ENCODE measurements at places on chromosomes 16 and 17.

GRCh38 chr16:10067835-10068234, 114.4 kb downstream of the GRIN2A start:
- DNase-seq: no peak

DNA sequence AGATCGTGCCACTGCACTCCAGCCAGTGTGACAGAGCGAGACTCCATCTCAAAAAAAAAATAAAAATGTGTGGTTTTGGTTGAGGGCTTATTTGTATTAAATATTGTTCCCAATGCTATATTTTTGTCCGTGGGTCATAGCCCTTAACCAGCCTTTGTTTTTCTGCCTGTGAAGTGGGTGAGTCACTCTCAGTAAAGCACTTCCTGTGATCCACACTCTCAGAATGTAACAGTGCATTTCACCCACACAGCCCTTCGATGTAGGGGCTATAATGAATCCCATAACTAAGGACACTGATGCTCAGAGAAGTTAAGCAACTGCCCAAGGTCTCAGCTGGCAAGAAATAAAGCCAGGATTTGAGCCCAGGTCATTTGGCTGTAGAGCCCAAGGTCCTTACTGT, 34.7 kb upstream of the POLR3E start:
- DNase-seq: no peak

DNA sequence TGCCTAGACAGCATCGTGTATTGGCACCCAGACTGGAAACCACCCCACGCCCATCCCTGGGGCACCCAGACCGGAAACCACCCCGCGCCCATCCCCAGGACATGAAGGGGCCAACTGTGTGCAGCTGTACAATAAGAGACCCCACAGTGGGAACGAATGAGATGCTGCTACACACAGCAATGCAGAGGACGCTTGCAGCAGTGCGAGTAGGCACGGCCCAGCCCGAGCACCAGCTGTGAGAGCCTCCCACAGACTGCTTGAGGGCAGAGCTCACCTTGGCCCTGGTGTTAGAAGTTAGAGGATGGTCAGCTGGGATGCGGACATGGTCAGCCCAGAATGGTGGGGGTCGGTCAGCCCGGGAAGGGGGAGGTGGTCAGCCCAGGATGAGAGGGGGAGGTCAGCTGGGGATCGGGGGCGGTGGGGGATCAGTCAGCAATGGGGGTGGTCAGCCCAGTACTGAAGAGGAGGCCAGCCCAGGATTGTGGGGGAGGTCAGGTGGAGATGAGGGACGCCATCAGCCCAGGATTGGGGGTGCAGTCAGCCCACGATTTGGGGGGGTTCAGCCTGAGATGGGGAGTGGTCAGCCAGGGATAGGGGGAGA, 340.0 kb downstream of the C16orf95 start:
- DNase-seq: no peak

DNA sequence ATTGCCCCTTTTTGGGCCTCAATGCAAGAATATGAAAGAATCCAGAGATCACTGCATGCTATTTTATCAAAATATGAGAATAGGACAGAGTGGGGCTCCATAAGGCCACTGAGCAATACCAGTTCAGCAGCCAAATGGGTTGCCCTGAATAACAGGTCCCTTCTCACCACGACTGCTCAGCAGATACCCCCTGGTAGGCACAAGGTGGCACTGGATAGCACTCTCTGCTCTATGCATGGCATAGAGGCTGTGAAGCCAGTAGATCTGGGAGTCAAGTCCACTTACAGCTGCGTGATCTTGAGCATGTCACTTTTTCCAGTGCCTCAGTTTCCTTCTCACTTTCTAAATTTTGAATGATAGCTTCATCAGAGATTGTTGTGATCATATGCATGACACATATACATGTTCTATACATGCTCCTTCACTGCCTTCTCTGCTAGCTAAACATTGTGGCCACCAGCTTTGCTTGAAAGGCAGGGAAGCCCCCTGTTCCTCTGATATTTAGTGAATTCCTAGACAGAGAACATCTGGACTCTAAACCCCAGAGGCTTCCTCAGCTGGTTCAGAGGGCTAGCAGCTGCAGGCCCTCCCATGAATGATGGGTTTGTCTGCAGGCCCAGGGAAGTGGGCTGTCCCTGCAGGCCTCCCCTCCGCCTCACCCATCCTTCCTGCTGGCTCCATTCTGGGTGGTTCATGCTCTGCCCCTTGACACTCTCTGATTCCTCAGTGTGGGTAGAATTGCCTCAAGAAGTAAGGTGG, 84.9 kb upstream of the ASIC2 start:
- DNase-seq: no peak

DNA sequence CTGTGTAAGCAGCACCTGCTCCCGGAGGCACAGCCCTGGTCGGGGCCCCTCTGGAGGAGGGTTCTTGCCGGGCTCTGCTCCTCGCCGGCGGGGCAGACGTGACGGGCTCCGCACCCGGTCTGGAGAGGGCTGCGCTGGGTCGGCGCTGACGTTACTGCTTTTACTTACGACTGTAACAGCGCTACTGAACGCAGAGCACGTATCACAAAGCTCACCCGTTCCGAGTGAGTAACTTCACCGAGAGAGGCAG, 1.3 kb upstream of the RAB40C start:
- DNase-seq: peak; percentile 77

- no peak for DNase-seq
Measured at GRCh38 chr17:43915559-43915958, 8.2 kb upstream of the MPP2 start.

DNA sequence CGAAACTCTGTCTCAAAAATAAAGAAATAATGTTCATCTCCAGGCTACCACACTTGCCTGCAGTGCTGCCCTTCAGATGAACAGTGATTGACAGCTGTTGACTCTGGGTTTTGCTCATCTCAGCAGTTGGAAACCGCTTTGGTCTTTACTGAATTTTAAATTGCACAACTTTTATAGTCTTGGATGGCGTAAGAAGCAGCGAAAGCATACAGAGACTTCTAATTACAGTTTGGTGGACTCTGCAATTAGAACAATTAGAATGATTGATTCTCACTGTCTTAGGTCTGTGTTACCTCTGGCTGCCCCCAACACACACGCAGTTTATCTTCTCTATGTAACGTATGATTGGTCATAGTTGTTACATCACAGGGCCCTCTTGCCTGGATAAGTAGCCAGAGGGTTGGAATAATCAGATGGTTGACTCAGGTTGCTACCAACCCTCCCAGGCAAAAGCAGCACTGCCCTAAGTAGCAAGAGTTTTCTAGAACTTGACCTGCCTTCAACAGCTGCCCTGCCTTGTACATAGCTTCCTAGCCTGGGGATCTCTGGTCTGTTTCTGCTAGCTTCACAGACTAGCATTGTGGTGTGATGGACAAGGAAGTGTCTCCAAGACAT, 1.9 kb upstream of the NAT9 start:
- no peak for DNase-seq

DNA sequence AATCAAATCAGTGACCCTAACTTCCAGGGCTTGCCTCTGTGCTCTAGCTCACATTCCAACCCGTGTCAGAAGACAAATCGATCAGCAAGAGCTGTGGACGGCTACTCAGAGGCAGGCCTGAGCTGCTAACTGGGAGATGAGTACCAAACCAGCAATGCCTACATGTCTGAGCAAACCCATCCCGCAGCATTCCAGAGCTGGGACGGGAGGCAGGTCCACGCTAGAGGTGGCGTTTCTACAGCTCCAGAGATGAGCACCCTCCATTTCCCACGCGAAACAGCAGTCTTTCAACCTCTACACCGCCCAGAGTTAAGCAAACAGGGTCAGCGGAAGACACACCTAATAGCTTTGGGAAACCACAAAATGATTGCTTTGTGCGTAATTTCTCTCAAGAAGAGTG, 6.5 kb downstream of the NXN start:
- no peak for DNase-seq

- no peak for DNase-seq
Measured at GRCh38 chr16:6484935-6485334, 847.7 kb upstream of the RBFOX1 start.

DNA sequence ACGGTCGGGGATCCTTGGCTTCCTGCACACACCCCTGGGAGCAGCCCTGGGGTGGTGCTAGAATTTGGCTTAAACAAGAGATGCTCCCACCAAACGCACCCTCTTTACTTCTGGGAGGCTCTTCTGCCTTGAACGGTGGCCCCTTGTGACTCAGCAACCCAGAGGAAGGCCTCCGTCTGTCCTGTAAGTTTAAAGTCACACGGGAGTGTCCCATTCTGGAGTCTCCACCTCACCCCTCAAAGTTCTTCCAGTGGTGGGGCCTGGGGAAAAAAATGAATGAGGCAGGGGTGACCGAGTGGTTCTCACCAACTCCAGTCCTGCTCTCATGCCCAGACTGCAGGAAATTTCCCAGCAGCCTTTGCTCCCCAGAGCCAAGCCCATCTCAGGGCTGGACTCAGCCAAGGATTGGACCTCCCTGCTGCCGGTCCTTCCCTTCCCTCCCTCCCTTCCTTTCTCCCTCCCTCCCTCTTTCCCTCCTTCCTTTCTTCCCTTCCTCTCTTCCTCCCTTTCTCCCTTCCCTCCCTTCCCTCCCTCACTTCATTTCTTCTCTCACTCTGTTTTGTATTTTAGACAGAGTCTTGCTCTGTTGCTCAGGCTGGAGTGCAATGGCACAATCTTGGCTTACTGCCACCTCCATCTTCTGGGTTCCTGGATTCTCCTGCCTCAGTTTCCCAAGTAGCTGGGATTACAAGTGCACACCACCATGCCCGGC, 11.4 kb downstream of the ITGAD start:
- DNase-seq: no peak

DNA sequence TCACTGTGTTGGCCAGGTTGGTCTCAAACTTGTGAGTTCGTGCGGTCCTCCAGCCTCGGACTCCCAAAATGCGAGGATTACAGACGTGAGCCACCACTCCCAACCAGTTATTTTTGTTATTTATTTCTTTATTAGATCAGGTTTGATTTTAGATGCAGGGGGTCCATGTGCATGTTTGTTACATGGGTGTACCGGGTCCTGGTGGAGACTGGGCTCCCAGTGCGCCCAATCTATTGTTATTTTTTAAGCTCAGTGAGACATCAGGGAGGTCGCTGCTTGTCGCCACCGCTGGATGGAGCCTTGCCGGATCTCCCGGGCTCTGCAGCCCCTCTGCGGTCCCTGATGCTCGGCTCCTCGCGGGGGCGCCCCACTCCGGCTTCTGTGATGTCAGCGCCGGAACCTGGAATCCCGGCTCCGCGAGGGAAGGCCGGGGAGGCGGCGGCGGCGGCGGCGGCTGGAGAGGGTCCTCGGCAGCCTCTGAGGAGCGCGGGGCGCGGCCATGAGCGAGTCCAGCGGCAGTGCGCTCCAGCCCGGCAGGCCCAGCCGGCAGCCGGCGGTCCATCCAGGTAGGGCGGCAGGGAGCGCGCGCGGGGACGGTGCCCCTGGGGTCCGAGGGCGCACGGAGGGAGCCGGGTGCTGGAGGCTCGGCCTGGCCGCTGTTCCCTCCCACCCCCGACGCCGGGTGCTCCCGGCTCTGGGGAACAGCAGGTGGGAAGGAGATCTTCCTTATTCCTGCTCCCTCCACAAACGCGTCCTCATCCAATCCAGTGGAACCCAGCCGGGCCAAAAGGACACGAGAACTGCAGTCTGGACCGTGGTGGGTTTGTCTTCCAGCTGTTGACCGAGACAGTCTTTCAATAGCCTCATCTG, at the start of gene TMC7:
Gene TMC7 (plus strand): TSS at position 370 of the 870 bp plus-strand sequence. CDS start 130 bp downstream, at position 500.
- peak; percentile 42 for DNase-seq

GRCh38 chr17:61997664-61998063, 67.4 kb downstream of the MED13 start:
- DNase-seq: no peak

- no peak for DNase-seq
Measured at GRCh38 chr17:74450925-74451403, 15.5 kb upstream of the CD300A start.

- no peak for DNase-seq
Measured at GRCh38 chr17:68295086-68295485, 3.8 kb downstream of the ARSG start.

- no peak for DNase-seq
Measured at GRCh38 chr16:52834736-52835465, 217.8 kb downstream of the CHD9NB start.

DNA sequence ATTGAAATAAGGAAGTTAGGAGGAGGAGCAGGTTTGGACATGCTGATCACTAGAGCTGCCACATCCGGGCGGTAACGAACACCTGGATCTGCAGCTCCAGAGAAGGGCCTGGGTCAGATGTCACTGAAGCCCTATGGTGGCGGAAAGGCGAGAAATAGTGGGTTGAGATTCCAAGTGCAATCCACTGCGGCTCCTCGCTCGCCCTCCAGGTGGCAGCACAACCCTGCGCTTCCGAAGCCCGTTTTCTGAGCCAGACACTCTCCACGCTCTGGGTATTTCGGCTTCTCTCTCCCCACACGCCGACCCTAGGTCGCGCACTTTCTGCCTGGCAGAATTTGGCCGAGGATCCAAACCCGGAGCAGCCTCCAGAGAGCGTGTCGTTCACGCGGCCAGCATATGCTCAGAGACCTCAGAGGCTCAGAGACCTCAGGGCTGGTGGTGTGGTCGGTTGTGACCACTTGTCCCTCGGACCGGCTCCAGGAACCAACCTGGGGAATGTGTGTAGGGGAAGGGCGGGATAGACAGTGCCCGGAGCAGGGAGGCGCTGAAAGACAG, 922 bp upstream of the SLC2A4 start:
- peak; percentile 90 for DNase-seq

- DNase-seq: no peak
Measured at GRCh38 chr16:76338472-76338871, 61.3 kb downstream of the CNTNAP4 start.

DNA sequence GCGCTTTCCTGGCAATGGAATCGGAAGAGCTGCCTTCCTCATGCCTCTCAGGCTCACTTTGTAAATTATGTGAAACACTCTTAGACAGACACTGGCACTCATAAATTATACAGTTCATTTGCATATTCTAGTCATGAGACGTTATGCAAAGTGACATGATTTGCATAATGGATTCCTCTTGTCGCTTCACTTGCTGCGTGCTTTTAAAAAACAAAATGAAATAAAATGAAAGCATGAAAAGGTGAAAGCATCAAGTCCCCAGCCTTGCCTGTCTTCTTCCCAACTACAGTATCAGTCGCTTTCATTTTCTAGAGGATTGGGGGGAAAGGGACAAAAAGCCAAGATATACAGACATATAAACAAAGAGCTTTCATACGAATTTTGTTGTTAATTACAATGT, 252.8 kb upstream of the PMFBP1 start:
- DNase-seq: no peak

Measured in suppressor macrophage treated with lipopolysaccharide for 4 hours (primary cell).